ENCODE measurements at places on chromosomes 2 and 18. TPM values are rescaled to one million over a fixed set of nuclear protein-coding genes. Genes with fewer than 3 reads are reported as not detected.

TM4SF20 gene
- not detected for total RNA-seq

- DNase-seq, result no peak
Observed at GRCh38 chr2:205477016-205477705, 205.1 kb upstream of the NRP2 start.

LOXHD1 gene
- 1.5 TPM for total RNA-seq

DNA sequence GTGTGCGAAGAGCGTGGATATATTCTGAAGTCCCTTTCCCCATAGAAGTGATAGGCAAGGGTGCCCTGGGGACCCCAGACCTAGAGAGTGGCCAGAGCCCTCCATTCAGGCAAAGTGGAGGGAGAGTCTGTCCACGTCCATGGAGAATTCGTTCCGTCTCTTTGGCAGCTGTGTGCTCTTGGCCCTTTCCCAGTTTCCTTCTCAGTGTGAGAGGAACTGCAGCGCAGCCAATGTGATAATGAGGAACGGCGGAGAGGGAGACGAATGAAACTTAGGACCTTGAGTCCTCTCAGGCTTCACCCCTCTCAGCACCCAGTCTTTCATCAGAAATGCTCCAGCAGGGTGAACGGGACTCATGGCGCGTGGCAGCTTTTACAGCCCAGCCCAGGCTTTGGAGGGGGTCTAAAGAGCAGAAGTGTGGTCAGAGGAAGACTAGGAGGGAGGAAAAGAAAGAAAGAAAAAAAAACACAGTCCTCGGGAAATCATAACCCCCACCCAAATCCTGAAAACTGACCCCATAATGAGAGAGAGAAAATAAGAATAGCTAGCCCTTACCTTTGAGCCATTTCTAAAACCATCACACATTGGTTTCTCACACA lies 95.0 kb upstream of the RIOK3 start:
- DNase-seq, result peak; percentile 79

DNA sequence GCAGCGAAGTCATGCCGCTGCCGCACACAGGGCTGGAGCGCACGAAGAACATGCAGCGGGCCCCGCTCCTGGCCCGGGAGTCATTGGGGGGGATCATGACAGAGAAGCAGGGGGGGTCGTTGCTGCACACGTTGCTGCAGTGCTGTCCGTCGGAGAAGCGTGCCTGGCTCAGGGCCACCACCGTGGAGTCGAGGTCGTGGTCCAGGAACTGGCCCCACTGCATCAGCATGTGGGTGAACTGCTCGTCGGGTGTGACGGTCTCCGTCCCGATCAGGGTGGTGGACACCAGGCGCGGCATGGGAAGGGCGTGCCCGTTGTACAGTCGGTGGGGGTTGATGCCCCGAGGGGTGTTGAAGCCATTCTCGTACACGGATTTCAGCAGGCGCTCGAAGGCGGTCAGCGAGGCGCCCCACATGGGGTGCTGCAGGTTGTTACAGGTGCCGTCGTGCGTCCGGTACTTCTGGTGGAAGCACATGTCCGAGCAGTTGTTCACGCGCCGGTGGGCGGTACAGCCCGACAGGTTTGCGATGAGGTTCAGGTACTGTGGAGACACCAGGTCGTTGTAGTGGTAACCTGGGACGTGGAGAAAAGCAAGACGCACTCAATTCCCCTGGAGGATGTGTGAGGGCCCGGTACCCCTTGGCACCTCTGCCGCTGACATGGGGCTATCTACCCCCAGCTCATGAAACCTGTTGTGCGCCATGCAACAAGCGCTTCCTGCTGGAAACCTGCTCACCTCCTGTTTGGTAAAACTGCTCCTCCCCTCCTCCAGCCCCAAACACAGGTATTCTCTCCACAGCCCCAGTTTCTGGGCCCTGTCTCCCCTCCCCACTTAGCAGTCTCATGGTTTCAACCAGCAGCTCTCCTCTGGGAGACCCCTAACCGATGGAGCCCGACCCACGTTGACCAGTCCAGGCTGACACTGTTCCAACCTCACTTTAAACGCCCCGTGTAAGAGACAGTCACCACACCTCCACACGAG lies 94.9 kb downstream of the PXDN start:
- no peak for DNase-seq

DNA sequence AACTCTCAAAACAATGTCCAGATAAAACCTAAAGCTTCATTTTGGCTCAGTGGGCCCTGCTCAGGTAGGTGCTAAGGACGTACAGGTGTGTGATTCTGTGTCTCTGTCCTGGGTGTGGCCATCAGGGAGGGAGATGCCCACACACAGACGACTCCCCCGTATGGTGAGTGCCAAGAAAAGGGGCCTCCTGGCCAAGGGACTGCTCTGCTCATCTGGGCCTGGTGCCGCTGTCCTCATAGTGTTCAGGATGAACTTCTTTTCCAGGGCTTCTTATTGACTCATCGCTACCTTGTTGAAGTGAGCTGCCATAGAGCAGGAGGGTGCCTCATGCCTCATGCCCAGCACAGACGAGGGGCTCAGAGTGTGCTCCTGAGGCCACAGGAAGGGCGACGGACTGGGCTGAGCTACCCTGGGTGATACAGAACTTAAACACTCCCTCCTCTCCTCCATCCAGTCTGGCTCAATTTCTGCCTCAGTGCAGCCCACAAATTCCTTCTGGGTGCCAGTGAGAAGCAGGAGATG lies 57.8 kb downstream of the ITGB1BP1 start:
- no peak for DNase-seq

TMEM178A gene
- 2.7 TPM for total RNA-seq

EVX2 gene
- total RNA-seq, result not detected

TCF23 gene
- total RNA-seq, result 0.05 TPM

Measured in heart right ventricle (tissue), 16 donors.